Hindlimb muscle (tissue), 1 donor: ENCODE measurements at places on chromosomes 6 and 20.
A peak's percentile ranks its signal among the peaks of the same experiment; 100 is the strongest.

- no peak for DNase-seq
Measured at GRCh38 chr20:39861381-39861780, 827.7 kb downstream of the MAFB start.

GRCh38 chr6:45880676-45881075, 135.0 kb downstream of the CLIC5 start:
- no peak for DNase-seq

GRCh38 chr6:112337209-112337638, 9.9 kb upstream of the RFPL4B start:
- DNase-seq: peak; percentile 85

GRCh38 chr6:160430751-160431150, 82.6 kb downstream of the SLC22A3 start:
- DNase-seq: peak; percentile 71

- no peak for DNase-seq
Measured at GRCh38 chr6:132100388-132100990, 149.3 kb upstream of the CCN2 start.
